ENCODE measurements at places on chromosomes 16 and 17.

DNA sequence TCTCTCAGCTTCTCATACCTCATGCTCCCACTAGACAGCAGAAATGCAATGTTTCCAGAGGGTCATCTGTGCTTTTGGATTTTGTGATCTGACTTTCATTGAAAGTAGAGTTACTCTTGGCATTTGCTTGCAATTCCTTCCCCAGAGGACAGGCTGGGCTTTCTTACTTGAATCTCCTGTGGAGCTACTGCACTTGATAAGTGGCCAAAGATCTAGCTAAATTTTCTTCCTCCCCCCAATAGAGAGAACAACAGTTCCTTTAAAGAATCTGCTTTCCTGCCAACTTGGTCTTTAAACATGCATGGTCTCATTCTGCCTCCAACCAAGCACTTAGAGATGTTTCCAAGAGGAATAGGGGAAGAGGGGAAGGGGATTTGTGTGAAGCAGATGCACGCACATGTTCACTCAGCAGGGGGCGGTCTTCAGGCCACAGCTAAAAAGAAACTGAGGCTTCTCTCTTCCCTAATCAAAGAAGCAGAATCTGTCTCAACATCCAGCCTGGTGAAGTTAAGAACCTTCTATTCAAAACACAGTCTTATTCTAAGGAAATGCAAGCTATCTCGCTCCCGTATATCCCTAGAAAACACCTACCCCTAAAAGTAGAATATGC is 229.6 kb downstream of the ZFHX3 start:
- DNase-seq = no peak

DNA sequence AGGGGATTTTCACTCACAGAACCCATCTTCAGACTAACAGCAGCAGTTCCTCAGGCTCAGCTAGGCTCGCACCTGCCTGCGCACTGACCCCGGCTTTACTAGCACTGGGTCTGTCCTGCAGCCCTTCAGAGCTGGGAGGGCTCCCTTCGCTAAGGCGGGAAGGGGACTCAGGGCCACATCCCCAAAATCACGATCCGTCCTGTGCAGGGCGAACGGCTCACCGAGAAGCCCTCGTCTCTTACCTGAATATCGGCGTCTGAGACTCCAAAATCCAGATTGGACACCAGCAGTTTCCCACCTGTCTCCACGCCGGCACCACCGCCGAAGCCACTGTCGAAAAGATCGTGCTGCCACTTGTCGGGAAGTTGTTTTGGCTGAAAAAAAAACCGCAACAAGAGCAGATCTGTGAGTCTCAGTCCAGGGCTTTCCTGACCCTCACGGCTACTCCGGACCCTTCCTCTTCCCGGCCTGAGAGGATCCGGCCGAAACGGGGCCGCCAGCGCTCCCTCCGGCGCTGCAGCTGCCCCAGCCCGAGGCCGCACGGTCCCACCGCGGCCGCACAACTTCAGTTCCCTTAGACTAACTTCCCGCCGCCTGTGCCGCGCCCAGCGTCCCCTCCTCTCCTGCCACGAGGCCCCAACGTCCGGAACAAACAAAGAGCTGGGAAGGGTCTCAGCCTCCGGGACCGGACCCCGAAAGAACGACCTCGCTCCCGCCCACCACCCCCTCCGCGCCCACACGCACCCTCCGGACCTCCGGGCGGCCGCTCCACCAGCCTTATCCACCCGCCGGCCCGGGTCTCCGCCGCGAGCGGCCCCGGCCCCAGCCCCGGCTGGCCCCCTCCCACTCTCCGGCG is 711 bp downstream of the ALYREF start:
- DNase-seq = no peak

GRCh38 chr17:77425791-77426641 is 285.2 kb downstream of the SEC14L1 start:
- DNase-seq = peak; percentile 84

- DNase-seq = no peak
These were observed 236.1 kb upstream of the TNRC6C start for GRCh38 chr17:77722366-77722765.

DNA sequence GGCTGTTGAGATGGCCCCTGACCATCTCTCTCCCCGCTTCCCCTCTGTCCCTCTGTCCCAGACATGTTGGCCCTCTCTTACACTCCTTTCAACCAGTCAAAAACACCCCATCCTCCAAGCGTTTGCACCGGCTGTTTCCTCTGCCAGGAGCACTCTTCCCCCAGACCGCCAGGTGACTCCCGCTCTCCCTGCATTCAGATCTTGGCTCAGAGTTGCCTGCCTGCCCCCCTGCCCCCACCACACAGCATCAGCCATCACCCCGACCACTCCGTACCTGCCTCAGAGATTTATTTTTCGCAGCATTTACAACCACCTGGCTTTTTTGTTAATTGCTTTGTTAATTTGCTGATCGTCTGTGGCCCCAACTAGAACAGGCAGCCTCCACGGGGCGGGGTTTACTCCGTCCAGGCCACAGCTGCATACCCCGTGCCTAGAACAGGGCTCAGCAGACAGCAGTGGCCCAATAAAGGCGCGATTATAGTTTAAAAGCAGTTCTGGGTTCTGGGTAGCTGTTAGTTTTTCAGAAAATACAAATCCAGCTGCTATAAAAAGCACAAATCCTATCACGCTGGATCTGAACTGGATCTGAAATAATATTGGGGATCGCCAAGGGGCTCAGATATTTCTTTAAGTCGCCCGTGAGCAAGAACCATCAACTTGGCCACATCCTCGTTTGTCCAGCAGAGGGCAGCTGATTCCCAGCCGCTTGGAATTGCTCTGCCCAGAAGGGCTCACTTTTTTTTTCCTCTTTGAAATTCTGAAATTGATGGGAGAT is 173.6 kb downstream of the IRF8 start:
- peak; percentile 57 for DNase-seq

DNA sequence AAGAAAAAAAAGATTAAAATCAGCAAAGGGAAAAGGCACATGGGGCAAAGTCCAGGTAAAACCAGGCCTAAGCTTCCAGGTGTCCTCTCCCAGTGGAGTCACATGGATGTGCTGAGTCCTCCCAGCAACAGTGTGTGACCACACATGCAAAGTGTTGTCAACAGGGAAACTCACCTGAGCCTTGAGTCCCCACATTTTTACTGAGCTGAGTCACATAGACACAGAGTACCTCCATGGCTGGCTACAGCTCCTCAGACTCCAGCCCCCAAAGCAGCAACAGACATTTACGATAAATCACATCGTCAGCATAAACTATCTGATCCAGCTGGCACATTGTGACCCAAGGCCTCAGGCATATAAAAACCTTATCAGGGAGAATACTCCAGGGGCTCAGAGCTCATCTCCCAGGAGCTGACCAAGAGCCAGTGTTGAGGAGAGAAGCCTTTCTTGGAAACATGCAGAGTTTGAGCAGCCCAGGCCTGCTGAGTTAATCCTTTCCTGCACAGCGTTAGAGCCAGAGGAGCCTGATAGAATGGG is 20.5 kb downstream of the ERCC4 start:
- DNase-seq = no peak

- DNase-seq = no peak
These were observed 29.8 kb upstream of the DNAH17 start for GRCh38 chr17:78607038-78607437.

GRCh38 chr17:9484789-9485188 is 90.8 kb downstream of the STX8 start:
- DNase-seq = peak; percentile 20

- peak; percentile 25 for DNase-seq
These were observed 2.1 kb downstream of the CFAP20 start for GRCh38 chr16:58127033-58127556.

DNA sequence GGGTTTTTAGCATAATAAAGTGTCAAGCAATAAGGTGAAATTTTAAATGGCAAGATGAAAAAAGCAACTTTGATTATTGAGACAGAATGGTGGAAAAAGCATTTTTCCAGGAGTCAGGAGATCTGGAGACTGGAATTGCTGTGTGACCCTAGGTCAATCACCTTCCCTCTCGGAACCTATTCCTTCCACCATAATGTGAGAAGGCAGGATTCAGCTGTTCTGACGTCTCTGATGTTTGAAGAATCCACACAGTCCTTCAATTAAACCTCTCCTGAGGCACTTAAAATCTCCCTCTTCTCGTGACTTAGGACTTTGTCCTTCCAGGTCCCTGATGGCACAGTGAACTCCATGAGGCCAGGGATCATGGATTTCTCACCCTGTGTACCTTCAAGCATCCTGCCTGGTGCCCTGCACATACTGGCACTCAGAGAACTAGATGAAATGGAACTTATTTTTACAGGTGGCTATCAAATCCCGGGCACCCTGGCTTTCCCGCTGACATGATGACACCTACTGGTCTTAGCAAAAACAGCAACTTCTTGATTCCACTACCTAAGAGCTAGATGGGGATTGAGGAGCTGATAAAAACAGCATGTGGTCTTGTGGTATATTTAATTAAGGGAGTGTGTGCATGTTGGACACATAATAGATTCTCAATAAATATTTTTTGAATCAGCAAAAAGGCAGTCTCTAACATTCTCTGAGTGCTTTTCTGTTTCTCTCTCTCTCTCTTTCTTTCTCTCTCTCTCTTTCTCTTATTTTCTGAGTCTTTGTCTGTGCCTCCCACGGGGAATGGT is 2.3 kb upstream of the CCDC182 start:
- DNase-seq = peak; percentile 48

DNA sequence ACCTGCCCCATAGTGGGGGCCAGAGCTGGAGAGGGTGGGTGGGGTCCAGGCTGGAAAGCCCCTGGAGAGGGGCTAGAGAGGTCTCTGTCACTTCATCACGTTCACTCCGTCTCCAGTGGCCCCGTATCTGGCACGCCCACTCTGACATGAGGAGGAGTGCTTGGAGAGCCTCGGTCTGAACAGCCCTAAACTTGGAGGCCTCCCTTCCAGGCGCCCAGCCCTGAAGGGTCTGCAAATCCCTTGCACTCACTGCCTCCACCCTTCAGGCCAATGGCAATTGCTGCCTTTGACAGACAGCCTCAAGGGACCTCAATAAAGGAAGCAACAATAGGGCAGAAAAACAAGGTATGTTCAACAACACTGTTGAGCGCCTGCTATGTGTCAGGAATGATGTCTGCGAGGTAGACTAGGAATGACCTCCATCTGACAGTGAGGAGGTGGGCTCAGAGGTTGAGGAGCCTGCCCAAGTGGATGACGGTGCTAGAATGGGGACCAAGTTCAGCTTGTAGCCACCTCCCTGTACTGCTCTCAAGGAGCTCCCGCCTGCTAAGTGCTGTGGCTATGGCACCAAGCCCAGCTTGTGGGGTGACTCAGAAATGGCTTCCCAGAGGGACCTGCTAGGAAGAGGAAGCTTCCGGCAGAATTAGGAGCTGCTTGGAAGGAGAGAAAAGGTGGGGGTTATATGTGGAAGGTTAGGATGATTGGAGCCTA is 2.9 kb upstream of the EPX start:
- peak; percentile 75 for DNase-seq

DNA sequence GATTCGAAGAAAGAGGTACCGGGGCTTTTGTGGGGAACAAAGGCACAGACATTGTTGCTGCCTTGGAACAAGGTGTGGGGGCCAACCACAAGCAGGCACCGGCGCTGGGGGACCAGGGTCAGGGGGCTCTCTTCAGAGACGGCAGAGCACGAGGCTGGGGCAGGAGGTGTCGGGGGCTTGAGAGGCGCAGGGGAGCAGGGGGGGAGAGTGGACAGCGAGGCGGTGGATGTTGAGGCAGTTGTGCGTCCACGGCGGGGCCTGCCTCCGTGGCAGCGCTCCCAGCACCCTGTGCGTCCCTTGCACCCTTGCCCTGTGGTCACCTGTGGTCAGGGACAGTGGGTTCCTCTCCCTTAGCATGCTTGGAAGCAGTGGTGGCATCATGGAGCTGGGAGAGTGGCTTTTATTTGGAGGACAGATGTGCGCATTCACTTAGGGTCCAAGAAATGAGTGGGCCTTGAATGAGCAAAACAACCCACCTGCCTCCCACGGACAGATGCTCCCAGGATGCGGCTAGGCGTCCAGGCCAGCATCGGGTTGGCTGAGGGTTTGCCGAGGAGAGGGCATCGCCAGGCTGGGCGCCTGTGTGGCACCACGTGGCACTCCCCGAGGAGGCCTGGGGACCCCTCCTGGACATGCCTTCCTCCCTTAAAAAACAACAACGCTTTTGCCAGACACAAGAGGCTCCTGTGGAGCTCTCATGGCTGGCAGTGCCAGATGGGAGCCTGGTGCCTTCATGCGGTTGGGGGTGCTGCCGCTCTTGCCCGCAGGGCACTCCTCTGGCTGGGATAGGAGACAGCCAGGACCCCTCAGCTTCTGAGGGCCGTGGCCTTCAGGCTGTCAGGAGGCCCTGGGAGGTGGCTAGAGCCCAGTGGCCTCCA is 113.0 kb downstream of the BANP start:
- no peak for DNase-seq

DNA sequence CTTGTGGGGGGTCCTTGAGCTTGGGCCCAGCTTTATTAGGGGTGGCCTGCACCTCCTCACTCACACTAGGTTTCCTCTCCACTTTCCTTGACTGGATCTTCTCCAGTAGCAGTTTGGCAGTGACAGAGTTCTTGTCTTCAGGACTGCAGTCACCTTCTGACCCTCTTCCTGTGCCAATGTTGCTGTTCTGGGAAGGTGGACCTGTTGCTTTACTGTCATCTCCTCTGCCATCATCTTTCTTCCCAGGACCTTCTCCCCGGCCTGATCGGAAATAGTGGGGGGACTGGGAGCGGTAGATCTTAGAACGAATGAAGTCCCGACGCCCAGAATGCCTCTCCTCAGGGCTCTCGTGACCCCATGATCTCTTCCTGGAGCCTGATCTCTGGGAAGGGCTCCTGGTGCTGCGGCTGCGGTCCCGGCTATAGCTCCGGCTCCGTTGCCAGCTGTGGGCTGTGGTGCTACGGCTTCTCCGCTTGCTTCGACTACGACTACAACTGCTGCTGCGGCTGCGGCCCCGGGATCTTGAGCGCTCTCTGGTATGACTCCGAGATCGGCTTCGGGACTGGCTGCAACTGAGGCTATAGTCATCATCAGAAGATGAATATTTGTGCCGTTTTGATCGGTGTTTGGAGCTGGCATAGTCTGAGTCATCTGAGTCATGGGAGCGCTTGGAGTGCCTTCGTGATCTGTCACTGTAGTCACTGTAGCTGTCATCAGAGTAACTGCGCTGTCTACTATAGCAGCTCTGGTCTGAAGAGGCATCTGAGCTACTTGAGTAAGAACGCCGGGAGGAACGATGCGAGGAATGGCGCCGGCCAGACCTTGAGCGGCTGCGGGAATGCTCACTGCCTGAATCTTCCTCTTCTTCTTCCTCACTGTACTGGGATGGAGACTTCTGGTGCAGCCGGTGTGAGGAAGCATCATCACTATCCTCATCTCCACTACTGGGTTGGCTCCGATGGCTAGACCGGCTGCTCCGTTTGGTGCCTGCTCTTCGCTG is 9.5 kb upstream of the ITGA2B start:
- DNase-seq = no peak

DNA sequence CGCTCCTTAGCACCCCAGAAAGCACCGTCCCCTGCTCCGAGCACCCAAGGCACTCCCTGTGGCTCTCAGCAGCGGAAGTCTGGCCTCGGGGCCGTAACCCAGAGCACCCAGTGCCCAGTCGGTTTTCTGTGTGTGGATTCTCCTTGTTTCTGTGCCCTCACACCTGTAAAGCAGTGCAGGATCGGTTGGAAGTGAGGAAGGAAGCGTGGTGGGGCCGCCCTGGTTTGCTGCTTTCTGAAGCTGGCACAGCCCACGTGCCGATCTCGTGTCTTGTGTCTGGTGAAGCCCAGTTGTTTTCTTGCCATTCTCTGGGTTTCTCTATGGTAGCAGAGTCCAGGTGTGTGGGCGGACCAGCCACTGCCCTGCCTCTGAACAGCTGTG is 3.7 kb downstream of the ACSF3 start:
- DNase-seq = no peak
